A673 (cell line): ENCODE measurements at places on chromosomes 2 and 18.

DNA sequence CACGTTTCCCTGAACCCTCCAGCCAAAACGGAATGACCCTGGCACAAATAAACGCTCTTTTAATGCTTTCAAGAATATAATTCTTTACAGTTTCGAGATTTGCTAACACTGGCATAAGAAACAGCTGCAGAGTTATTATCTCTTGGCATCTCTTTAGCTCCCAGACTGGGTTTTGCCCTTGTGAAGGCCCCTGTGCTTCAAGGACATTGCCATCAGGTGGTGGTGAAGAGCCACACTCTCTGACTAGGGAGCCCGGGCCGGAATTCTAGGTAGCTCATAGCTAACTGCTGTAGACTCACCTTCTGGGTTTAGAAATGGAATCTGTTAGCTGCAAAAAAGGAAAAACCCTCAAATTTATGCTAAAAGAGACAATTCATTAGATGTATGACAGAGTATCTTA, 13.3 kb upstream of the GALNT14 start:
- no peaks in the 10 kb centered on the region for H3K36me3 ChIP-seq
- H3K27ac ChIP-seq: no peak overlapping the region
- H3K27me3 ChIP-seq: peaks cover 6% of the 10 kb centered on the region
- H3K4me3 ChIP-seq: no peak overlapping the region
- DNase-seq: no peak

DNA sequence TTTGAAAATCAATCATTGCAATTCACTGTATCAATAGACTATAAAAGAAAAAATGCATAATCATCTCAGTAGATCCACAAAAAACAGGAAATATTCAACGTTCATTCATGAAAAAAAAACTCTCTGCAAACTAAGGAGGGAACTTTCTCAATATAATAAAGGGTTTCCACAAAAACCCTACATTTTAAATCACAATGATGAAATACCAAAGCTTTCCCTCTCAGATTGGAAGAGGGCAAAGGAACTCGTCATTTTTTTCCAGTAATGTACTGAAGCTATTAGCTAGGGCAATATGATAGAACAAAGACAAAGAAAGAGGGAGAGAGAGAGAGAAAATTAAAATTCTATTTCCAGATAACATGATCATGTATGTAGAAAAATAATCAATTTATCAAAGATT, 167.1 kb upstream of the RBMS1 start:
- no peak overlapping the region for H3K4me3 ChIP-seq
- H3K27me3 ChIP-seq: no peaks in the 10 kb centered on the region
- H3K36me3 ChIP-seq: no peaks in the 10 kb centered on the region
- H3K4me1 ChIP-seq: peaks cover 16% of the 10 kb centered on the region
- no peak overlapping the region for H3K27ac ChIP-seq

GRCh38 chr2:86396291-86396785, 44.8 kb upstream of the KDM3A start:
- H3K27me3 ChIP-seq: no peaks in the 10 kb centered on the region
- DNase-seq: peak; percentile 63
- H3K4me3 ChIP-seq: no peak overlapping the region
- peaks cover 10% of the 10 kb centered on the region for H3K4me1 ChIP-seq
- H3K27ac ChIP-seq: no peak overlapping the region

GRCh38 chr2:218284106-218284811, 8.0 kb downstream of the TMBIM1 start:
- no peaks in the 10 kb centered on the region for H3K36me3 ChIP-seq
- H3K4me1 ChIP-seq: peaks cover 22% of the 10 kb centered on the region
- H3K4me3 ChIP-seq: no peak overlapping the region
- H3K27ac ChIP-seq: no peak overlapping the region
- no peaks in the 10 kb centered on the region for H3K27me3 ChIP-seq

- no peaks in the 10 kb centered on the region for H3K4me1 ChIP-seq
- no peak for DNase-seq
- H3K27ac ChIP-seq: no peak overlapping the region
- no peaks in the 10 kb centered on the region for H3K36me3 ChIP-seq
- no peaks in the 10 kb centered on the region for H3K27me3 ChIP-seq
These were observed 936.0 kb downstream of the TRIB2 start for GRCh38 chr2:13652531-13653313.

DNA sequence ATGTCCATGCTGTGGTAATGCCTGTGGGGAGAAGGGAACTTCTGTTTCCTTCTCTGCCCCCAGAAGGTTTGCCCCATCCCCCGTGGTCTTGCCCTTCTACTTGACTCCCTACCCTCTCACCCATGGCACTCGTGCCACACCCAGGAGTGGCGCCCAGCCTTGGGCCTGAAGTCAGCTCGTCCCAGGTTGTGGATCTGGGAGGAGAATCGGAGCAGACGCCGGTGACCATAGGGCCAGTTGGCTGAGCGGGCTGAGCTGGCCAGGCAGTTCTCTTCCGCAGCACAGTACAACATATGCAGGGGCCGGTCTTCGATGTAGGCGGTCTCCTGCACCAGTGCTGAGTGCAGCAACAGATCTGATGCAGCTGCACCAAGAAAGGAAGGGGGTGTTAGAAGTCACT, 4.7 kb downstream of the HTRA2 start:
- H3K27me3 ChIP-seq: peaks cover 10% of the 10 kb centered on the region
- no peak for DNase-seq
- H3K36me3 ChIP-seq: peaks cover 5% of the 10 kb centered on the region
- no peak overlapping the region for H3K27ac ChIP-seq
- H3K4me3 ChIP-seq: no peak overlapping the region

DNA sequence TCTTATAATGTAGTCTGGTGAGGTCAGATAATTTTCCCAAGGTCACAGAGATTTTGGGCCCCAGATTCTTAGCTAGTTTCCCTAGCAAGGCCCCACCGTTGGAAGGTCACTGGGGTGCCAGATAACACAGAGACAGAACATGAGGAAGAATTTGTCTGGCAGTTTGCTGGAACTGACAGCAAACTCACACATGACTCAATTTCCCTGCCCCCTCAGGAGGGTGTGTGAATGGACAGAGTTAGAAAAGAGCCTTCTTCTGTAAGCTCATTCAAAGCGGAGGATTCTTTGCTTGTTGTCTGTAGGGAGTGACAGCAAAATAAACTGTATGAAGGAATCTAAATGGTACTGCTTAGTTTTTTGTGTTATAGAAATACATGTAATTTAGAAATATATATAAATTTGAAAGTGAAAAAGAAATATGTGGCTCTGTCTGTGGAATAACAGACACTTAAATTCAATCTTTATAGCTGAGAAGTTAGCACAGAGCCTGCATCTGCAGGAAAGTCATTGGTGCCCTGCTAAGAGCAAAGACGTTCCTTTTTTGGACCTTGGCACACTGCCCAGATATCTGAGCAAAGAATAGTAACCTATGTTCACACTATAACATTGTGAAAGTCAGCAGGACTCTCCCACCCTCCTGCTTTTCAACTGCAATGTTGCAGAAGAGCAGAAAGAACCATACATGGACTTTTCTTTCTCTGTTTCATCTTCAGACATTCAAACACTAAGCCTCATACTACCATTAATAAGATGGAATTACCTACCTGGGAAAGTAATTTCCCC, 2.1 kb downstream of the MDH1 start:
- no peak for DNase-seq
- peaks cover 17% of the 10 kb centered on the region for H3K4me1 ChIP-seq
- H3K4me3 ChIP-seq: peak overlapping the region; percentile 84

- H3K36me3 ChIP-seq: no peaks in the 10 kb centered on the region
- peaks cover 20% of the 10 kb centered on the region for H3K4me1 ChIP-seq
- no peaks in the 10 kb centered on the region for H3K27me3 ChIP-seq
- H3K4me3 ChIP-seq: no peak overlapping the region
- DNase-seq: peak; percentile 26
These were observed 87.2 kb downstream of the PHLPP1 start for GRCh38 chr18:62802523-62802922.
